NCI-H2081 treated with DMSO at 0.1 percent for 48 hours (cell line): ENCODE measurements at places on chromosomes 6 and 20.

- DNase-seq = no peak
These were observed 194.8 kb downstream of the SLC35F1 start for GRCh38 chr6:118101831-118102345.

DNA sequence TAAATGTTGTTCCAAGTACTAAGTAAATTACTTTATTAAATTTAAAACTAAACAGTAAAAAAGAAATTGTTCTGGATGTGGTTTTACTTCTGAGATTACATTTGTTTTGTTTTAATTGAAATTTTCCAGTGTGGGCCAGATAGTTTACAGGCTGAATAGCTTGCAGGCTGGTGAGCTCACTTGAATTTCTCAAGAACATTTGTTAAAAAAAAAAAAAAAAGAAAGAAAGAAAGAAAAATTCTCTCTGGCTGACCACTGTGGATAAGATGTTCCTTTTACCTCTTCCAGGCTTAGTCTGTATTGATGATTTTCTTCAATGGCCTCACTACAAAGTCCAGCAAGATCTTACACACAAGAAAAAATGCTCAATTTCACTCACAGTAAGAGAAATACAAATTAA, 85.4 kb downstream of the PLCG1 start:
- DNase-seq = no peak

- no peak for DNase-seq
These were observed 102.2 kb downstream of the BACH2 start for GRCh38 chr6:90194371-90194841.

DNA sequence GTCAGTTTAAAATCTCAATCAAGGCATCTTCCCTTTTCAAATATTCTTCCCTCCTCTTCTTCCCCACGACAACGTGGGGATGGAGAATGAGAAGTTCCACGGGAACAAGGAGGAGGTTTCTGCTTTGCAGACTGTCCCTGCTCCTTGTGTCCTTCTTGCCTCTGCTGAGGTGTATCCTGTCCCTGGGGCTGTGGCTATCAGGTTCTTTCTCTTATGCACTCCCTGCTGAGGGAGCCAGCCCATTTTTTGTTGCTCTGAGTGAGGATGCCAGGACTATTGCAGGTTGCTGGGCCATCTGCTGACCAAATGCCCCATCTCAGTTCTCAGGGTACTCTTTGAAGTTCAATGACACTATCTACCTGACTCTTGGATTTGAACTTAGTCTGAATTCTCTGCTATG, 533.6 kb downstream of the RNF144B start:
- DNase-seq = no peak

DNA sequence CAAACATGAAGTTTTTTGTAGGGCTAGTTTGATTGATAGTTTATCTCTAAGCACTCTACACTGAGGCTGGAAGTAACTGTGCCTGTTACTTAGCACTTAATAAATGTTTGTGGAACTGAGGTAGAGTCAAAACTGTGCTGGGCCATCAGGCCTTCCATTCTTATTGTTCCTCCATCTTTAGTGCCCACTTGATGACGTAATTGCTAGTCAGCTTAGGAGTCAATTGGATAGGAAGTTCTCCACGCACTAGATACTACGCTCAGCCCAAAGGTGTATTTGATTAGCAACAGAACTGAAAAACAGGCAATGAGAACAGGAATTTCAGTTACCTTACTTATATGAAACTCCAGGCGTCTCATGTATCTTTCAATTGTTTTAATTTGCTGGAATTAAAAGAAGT, 67.0 kb downstream of the RIPOR2 start:
- DNase-seq = no peak

DNA sequence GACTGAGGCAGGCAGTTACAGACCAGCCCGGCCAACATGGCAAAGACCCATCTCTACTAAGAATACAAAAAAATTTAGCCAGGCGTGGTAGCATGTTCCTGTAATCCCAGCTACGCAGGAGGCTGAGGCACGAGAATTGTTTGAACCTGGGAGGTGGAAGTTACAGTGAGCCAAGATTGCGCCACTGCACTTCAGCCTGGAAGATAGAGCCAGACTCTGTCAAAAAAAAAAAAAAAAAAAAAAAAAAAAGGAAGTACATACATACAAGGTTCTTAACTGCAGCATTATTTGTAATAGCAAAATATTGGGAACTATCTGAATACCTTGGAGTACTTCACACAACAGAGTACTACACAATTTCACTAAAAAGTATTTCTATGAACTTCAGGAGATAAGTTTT, 183.5 kb upstream of the OLIG3 start:
- DNase-seq = no peak

DNA sequence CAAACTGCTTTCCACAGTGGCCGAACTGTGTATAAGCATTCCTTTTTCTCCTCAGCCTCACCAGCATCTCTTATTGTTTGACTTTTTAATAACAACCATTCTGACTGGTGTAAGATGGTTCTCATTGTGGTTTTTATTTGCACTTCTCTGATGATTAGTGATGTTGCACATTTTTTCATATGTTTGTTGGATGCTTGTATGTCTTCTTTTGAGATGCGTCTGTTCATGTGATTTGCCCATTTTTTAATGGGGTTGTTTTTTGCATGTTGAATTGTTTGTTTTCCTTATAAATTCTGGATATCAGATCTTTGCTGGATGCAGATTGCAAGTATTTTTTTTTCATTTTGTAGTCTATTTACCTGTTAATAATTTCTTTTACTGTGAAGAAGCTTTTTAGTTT, 11.2 kb upstream of the ZSCAN12 start:
- DNase-seq = no peak

DNA sequence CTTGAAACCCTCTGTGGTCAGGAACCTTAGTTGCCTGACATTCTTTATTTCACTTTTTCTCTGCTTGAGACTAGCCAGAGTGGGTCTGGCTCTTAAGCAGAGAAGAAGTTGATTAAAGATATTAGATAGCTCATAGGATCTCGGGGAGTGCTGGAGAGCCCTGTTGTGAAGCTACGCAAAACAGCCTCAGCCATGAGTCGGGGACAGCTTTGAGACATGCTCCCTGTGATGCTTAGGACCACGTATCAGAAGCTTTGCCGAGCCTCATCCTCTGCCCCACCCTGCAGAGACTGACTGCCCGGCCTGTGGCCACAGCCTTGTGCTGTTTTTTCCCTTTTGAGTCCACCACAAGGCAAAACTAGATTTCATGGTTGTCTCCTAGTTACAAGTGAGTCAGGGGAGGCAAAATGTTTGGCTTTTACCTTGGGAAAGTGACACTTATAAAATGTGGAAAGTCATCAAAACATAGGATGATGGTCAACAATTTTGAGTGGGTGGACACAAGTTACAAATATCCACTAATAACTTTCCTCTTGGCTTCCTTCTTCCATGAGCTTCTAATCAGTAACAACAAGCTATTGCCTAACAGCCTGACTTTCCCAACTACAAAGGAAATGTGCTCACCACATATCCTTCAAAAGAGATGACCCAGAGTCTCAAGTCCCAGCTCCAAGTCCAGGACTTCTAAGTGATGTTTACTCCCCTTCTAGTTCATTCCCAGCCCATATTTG, 108.4 kb downstream of the JAG1 start:
- DNase-seq = no peak

DNA sequence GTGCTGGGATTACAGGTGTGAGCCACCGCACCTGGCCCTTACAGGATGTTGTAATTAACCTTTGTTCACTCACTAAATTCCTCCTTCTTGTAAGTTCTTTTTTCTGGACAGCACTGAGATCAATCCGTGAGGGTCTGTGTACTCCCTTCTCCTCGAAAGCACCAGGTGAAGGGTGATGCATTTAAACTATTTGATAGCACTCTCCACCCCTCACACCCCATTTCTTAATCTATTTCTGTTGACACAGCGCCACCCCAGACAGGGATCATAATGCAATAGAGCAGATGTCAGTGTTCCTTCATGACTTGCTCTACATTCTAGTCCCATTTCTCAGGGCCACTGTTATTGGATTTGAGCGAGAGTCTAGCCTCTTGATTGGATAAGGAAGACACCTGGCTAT, 46.3 kb downstream of the PPP1R14C start:
- no peak for DNase-seq

- DNase-seq = no peak
These were observed 333.4 kb downstream of the THBS2 start for GRCh38 chr6:168920289-168920688.

DNA sequence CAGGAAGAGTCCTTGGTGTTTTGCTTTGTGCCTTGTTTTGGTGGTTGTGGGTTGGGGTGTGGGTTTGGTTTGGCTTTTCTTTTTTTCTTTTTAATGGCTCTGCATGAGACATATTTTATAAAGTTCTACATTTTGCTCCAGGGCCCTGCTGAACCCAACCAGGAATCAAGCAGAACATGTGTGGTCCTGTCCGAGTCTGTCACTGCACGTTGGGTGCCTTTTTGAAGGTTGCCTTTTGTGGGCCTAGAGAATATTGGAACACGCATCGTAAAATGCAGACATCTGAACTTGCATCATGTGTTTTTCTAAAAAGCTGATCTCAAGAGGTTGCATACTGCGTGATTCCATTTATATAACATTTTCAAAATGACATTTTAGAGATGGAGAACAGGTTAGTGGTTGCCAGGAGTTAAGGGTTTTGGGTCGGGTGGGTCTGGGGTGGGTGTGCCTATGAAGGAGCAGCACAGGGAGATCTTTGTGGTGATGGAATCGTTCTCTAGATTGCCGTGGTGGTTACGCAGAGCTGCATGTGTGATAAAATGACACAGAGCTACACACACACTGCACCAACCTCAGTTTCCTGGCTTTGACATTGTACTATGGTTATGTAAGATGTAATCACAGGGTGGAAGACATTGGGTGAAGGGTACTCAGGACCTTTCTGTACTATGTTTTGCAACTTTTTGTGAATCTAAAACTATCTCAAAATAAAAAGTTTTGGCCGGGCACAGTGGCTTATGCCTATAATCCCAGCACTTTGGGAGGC, 80.2 kb downstream of the EYA2 start:
- no peak for DNase-seq

GRCh38 chr6:148760258-148760534, 13.4 kb downstream of the UST start:
- no peak for DNase-seq

DNA sequence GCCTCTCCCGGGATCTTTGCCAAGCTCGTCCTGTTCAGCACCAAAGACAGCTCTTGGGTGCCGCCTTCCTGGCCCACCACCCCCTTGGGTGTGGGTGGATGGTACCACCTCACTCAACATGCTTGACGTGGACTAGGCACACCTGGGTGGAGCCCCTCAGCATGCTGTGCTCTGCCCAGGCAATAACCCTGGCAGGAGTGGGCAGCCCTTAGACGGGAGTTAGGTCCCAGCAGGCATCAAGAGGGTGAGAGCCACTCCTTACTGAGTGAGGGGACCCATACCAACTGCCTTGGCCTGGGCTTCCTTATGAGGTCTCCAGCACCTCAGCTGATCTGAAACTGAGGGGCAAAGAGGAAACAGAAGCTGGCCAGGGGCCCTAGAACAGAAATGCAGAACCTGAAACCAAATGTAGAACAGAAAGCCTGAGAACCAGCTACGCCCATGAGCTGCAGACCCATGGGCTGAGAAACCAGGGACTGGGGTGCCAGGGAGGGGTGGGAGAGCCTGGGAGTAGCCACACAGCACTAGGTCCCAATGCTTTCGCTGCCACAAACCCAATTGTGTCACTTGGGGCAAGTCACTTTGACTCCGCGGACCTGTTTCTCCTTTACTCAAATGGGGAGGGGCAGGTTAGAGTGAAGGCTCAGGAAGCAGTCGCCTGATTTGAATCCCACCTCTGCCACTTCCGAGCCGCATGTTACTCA, 2.0 kb downstream of the FGD2 start:
- no peak for DNase-seq

- no peak for DNase-seq
These were observed 144.4 kb upstream of the SSTR4 start for GRCh38 chr20:22890594-22891300.

- no peak for DNase-seq
These were observed 9.9 kb downstream of the MAFB start for GRCh38 chr20:40679184-40679583.

DNA sequence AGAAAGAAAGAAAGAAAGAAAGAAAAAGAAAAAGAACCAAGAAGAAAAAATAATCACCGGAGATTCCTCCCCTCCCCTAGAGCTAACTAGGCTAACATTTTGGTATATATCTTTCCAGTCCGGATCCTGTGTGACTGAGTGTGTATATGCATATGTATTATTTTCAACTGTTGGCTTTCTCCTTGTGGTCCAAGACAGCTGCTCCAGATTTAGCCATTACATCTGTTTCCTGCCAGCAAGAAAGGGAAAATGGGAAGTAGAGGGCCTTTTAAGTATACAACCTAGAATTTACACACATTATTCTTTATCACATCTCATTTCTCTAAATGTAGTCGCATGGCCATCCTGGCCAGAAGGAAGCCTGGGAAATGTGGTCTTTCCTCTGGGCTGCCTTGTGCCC, 15.2 kb downstream of the SLC52A3 start:
- DNase-seq = no peak

- no peak for DNase-seq
These were observed 7.9 kb upstream of the POU5F1 start for GRCh38 chr6:31178143-31179041.

- no peak for DNase-seq
These were observed 93.3 kb downstream of the CRYBG1 start for GRCh38 chr6:106453756-106454367.

DNA sequence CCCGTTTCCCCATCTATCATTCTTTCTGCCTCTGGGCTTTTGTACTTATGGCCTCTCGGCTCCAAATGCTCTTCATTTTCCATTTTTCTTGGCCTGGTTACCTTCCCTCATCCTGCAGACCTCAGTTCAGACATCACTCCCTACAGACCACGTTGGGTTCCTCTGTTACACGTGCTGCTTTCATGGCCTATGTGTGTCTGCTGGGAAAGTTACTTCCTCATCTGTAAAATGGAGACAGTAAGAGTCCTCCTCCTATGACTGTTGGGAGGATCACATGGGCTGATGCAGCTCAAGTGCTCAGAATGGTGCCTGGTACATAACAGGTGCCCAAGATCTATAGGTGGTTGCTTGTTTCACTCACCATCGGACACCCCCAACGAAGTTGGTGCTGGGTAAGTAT, 13.5 kb downstream of the KCNK17 start:
- DNase-seq = no peak

GRCh38 chr20:21505161-21505809, 8.6 kb downstream of the NKX2-2 start:
- no peak for DNase-seq

DNA sequence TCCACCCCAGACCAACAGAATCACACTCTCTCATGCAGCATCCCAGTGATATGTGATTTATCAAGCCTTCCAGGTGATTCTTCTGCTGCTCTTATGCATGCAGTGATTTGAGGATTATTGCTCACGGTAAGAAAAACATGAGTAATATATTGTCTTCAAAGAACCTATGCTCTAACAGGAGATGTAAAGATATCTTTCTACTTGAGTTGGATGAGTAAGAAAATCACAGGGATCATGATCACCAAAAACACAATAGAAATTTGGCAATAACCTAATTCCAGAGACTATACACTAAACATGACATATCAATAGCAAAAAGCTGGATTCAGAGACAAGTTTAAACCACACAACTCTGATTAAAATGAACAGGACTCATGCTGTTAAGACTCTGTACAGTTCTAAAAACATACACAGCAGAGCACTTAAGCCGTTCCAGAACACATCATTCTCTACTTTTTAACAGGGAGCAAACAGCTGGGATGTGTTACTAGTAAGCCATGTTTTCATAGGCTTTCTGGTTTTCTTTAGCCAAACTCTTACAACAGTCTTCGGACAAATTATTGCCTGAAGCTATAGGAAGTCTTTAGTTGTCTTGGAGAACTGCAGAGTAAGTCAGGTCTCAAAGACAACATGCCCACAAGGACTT, 568.6 kb downstream of the HAO1 start:
- no peak for DNase-seq

- no peak for DNase-seq
These were observed 31.6 kb upstream of the PXDC1 start for GRCh38 chr6:3782876-3783832.
